Tongue (tissue), 3 donors: ENCODE measurements at places on chromosomes 16 and 17. TPM values are rescaled to one million over a fixed set of nuclear protein-coding genes. Genes with fewer than 3 reads are reported as not detected.

GRCh38 chr17:9557161-9557755 lies 18.4 kb downstream of the STX8 start:
- DNase-seq: peak; percentile 64

Gene ESRP2
- total RNA-seq: 8.7 TPM

DNA sequence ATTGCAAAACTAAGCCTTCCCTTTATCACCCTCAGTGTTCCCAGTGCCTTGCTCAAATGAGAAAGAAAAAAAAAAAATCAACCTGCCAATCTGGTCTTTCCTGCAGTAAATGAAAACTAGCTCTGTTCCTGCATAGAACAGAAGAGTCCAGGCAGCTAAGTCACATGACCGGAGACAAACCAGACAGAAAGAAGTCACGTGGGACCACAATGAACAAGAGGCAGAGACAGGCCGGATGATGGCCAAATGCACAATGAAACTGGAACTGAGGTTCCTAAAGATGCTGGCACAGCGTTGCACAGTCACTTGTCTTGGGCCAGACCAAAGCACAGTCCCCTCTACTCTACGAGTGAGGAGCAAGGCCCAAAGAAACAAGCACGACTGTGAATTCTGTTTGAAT lies 172.5 kb downstream of the GRIN2A start:
- no peak for DNase-seq

DNA sequence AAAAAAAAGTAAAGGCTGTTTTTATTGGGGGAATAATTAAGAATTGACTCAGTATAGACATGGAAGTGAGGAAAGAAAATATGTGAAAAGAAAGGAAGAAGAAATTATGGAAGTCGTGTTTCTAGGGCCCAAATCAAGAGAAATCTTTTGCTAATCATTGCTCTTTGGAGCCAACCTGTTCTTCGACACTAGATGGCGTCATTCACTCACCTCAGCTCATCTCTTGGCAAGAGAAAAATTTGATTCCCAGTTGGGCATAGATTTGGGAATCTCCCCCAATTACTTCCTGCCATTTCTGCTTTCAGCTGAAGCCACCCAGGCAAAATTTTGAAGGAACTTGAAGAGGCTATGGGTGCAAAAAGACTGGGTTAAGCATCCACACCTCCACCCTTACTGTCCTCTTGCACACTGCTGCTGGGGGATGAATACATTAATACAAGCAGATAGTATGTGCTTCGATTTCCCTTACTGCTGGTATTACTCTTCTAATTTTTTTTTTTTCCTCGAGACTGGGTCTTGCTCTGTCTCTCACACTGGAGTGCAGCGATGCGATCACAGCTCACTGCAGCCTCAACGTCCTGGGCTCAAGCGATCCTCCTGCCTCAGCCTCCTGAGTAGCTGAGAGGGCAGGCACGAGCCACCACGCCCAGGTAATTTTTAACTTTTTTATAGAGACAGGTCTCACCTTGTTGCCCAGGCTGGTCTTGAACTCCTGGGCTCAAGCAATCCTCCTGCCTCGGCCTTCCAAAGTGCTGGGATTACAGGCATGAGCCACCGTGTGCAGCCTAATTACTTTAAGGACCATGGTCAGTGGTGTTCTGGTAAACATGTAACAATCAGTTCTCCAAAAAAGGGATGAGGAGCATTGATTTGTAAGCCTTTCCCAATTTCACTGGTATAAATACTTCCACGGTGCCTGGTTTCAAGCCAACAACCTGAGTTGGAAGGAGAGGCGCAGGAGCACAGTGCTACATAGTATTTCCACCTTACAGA lies 13.5 kb downstream of the PSMD7 start:
- DNase-seq: peak; percentile 65

- DNase-seq: no peak
Observed at GRCh38 chr16:30399435-30400186, 4.4 kb downstream of the ZNF48 start.

DNA sequence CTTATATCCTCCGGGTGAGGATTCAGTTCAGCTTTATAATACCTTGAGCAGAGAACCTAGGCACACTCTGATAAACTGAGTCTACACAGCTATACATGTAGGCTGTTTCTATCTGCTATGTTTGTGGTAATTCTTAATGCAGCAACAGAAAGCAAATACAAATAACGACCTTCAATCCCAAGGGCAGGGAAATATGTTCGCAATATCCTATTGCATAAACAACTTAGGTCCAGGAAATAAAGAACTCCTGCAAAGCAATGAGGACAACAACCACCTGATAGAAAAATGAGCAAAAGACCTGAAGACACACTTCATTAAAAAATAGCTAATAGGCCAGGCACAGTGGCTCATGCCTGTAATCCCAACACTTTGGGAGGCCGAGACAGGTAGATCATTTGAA lies 213.3 kb downstream of the CPPED1 start:
- DNase-seq: no peak

- no peak for DNase-seq
Observed at GRCh38 chr17:55023626-55024025, 55.1 kb downstream of the STXBP4 start.

Gene VAC14
- total RNA-seq: 23.8 TPM

- DNase-seq: no peak
Observed at GRCh38 chr16:59905131-59905530, 1171.0 kb upstream of the GOT2 start.

- DNase-seq: peak; percentile 45
Observed at GRCh38 chr16:26645614-26646013, 421.1 kb upstream of the C16orf82 start.

GRCh38 chr17:28324781-28325180 lies 5.8 kb downstream of the TMEM97 start:
- DNase-seq: no peak

Gene CRISPLD2
- total RNA-seq: 40.8 TPM

GRCh38 chr17:76527430-76528111 lies 9.9 kb downstream of the CYGB start:
- peak; percentile 56 for DNase-seq

GRCh38 chr16:5903832-5904231 lies 806.2 kb upstream of the EEF2KMT start:
- no peak for DNase-seq

Gene MEIOC
- total RNA-seq: not detected

GRCh38 chr16:28011971-28012445 lies 51.5 kb downstream of the GSG1L start:
- DNase-seq: peak; percentile 95

GRCh38 chr17:44757918-44758413 lies 822 bp upstream of the ADAM11 start:
- no peak for DNase-seq

DNA sequence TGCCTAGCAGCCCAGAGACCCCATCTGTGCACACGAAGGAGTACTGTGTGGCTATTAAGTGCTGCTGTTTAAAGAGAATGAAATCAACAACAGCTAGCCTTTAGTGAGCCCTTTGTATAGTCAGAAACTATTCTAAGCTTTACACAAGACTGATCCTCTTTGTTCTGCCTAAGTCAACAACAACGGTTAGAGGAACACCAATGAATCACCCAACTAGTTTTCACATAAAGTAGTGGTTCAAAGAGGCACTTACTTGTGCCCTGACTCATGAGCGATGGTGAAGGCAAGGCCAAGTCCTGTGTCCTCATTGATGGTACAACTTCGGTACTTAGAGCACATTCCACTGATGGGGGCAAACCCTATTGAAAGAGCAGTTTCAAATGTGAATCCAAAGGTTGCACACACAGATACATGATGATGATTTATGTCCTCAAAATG lies 75.8 kb downstream of the ADAMTS18 start:
- no peak for DNase-seq

Gene LDHD
- total RNA-seq: 16.8 TPM

Gene FSCN2
- total RNA-seq: 1.7 TPM

- DNase-seq: no peak
Observed at GRCh38 chr16:13561291-13562070, 358.5 kb upstream of the ERCC4 start.

DNA sequence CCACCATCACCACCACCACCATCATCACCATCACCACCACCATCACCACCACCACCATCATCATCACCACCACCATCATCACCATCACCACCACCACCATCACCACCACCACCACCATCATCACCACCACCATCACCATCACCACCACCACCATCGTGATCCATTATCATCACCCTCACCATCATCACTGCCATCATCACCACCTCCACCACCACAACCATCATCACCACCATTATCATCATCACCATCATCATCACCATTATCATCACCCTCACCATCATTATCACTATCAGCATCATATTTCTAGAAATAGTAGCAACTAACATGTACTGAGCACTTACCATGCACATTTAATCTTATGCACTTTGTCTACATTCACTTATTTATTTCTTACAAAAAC lies 94.9 kb downstream of the C16orf95 start:
- DNase-seq: no peak

DNA sequence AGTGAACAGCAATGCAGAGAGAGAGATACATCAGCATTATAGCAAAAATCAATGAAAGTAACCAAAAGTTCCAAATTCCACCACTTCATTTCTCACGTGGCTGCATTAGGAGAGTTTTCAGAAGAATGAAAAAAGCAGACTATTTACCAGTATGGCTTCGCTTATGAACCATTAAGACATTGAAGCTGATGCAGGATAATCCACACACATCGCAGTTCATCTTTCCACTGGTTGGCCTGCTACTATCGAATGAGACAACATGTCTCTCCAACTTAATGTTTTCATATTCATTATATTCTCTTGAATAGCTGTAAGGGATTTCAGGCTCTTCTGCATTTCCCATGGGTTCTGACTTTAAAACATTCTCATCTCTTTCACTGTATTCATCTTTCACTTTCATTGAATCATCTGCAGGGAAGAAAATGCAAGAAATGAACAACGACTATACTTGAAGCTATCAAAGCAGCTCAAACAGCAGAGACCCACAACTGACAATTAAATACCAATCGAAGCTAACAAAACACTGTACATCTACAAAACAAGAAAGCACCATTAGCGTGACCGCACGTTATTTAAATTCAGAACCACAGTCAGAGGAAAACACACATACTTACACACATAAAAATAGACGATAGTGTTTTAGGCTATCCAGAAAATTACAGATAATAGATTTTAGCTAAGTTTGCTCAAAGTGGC lies 54.9 kb downstream of the GRB7 start:
- no peak for DNase-seq

Gene KRTAP17-1
- total RNA-seq: 1.0 TPM

DNA sequence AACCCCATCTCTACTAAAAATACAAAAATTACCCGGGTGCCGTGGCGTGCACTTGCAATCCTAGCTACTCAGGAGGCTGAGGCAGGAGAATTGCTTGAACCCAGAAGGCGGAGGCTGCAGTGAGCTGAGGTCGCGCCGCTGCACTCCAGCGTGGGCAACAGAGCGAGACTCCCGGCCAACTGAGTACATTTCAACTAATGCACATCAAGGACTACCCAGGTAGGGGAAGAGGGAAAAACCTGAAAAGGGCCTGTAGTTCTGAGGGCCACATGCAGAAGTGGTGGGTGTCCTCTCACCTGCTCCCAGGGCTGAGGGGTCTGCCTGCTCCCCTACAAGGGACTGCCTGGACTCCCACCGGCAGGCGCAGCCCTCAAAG lies 584 bp upstream of the SLC16A5 start:
- DNase-seq: no peak

DNA sequence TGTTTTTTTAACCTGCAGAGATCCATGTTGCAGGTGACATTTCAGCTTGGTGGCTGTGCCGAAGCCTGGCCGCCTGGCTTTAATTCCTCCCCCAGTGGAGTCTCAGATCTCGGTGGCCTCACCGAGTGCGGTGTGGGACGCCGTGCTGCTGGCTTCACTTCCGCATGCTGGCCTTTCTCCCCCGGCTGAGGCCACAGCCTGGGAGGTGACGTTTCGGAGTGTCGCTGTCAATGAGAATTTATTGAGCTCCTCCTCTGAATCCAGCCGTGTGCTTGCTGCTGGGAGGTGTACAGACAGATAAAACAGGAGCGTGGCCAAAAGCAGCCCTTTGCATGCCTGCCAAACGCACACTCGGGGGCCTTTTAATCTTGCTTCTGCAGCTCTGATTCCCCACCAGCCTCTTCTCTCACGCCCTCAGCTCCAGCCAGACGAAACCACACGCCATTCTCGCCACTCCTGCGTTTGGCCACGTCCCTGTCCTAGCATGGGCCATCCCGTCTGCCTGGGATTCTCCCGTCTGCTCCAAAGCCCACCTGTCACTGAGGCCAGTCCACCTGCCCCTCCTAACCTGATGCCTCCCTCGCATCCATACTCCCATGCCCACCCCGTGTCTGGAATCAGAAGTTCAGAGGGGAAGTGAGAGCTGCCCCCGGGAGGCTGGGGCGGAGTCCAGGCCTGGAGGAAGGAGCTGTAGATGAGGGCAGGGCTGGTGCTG lies 3.6 kb downstream of the GSE1 start:
- no peak for DNase-seq

Gene TOM1L2
- 26.8 TPM for total RNA-seq

Gene TBC1D3E
- not detected for total RNA-seq

Gene FAM171A2
- total RNA-seq: 9.9 TPM

- DNase-seq: no peak
Observed at GRCh38 chr17:27428781-27429505, 27.3 kb upstream of the KSR1 start.

Gene IRX6
- total RNA-seq: 0.10 TPM

Gene BTBD17
- total RNA-seq: 0.72 TPM

DNA sequence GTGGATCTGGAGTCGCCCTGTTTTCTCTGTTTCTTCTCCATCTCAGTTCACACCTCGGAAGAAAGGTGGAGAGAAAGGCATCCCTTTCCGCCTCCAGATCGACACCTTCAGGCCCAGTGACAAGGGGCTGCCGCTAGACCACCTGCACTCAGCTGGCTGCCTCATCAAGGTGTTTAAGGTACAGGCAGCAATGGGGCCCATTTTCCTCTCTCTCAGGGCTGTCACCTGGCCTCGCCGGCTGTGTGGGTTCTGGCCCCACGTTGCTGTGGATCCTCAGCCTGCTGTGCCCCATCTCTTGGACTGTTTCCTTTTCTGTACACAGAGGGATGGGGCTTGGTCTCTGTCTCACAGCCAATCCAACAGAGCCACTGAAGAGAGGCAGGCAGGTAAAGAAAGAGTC lies 17.4 kb upstream of the STAC2 start:
- no peak for DNase-seq

DNA sequence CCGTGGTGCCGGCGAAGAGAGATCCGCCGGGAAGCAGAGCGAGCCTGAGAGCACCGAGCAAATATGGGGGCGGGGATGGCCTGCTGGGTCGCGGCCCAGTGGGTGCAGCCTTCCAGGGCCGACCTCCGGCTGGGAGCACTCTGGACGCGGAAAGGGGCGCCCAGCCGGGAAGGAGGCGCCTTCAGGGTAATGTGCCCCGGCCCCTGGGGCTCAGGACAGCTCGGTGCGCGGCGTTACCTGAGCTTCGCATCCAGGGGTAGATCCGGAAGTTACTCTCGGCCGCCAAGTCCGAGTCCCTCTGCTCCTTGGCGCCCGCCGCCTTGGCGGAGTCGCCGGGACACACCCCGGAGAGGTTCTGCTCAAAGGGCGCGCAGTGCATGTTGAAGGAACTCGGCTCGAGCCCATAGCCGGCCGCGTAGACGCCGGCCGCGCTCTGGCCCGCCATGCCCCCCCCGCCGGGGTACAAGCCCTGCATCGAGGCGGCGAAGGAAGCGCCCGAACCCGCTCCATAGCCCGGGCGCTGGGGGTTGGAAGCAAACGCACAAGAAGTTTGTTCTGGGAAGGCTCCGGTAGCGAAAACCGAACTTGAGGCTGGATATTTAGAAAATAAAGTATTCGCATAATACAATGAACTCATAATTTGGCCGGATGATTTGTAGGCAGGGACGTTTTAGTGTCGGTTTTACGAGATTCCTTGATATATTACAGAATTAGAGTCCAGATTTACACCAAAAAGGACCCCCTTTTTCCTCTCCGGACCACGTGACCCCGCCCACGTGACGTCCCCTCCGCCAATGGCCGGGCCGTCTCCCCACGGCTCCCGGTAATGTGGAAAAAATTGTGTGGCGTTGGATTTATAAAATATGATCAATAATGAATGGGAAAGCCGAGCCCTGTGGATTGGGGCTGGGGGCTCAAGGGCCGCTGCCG lies at the start of gene HOXB7:
HOXB7 (minus strand) TSS at position 736 of the 930 bp plus-strand sequence; CDS start at position 637, 99 bp downstream.
- peak; percentile 65 for DNase-seq

Gene KRTAP4-3
- not detected for total RNA-seq
